ENCODE measurements at places on chromosomes 1 and 21. TPM values are rescaled to one million over a fixed set of nuclear protein-coding genes. Genes with fewer than 3 reads are reported as not detected.

DNA sequence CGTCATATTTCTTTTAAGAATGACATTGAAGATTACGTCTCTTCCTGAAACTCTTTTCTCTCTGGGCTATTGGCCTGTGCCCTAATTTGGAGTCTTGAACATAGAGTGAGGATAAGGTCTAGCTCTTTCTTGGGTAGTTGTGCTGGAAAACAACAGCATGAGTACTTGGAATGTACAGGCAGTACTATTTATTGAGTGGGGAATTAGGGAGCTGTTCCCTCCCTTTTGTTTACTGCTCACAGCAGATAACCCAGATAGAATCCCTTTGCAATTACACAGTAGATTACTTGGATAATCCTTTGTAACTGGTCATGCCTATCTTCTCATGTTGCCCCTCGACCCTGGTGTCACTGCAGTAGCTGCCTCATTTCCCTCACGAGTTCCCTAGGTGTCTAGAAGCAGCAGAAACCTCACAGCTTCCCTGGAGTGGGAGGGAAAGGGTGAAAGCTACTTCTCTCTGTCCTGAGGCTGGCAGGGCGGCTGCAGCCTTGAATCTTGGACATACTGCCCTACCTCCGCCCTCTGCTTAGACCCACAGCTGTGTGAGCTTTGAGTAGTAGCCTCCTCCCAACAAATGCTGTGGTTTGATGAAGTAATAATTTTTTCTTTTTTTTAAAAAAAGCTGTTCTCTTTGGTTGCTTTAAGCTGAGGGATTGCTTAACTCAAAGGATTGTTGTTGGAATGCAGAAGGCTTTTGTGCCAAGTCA is 70.6 kb downstream of the FGGY start:
- H3K4me3 ChIP-seq: no peak overlapping the region
- H3K27me3 ChIP-seq: no peaks in the 10 kb centered on the region
- peaks cover 5% of the 10 kb centered on the region for H3K36me3 ChIP-seq
- H3K4me1 ChIP-seq: peaks cover 23% of the 10 kb centered on the region

Gene RORC
- not detected for total RNA-seq

Gene ZRANB2
- total RNA-seq: 60.6 TPM

DNA sequence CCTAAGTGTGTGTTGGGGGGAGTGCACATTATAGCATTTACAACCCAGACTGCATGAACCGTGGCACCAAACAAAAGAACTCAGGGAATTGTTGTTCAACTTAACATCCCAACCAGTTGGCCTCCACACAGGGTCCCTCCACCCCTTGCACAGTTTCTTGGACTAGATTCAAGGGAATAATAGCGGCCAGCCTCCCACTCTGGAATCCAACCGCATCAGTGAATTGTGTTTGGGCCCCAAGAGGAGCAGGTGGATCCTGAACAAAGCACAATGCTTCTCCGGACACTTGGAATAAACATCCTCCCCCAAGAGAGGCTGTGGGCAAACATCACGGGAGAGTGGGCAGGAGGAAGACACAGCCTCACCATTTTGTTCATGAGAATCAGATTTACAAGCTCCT is 18.2 kb downstream of the CD34 start:
- no peak overlapping the region for H3K27ac ChIP-seq
- no peaks in the 10 kb centered on the region for H3K27me3 ChIP-seq
- H3K4me1 ChIP-seq: peaks cover 30% of the 10 kb centered on the region
- no peak for DNase-seq
- H3K4me3 ChIP-seq: no peak overlapping the region
- H3K36me3 ChIP-seq: no peaks in the 10 kb centered on the region

Gene PIK3R3
- 36.3 TPM for total RNA-seq

DNA sequence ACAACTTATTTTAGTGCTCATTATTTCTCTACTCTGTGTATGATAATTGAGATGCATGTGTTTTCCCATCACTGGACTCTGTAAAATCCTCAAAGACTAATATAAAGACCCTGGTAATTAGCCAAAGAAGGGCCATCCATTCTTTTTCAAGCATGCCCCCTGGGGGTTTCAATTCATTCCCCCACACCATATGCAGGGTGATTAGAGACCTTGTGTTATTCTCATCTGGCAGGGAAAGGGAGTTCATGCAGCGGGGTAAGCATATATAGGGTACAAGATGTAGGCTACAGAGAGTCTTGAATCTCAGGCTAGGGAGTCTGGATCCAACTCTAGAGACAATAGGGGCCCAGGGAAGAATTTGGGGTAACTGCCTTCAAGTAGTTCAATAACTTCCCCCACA is 166.5 kb downstream of the TNR start:
- H3K27ac ChIP-seq: no peak overlapping the region
- H3K4me1 ChIP-seq: no peaks in the 10 kb centered on the region
- no peak for DNase-seq
- H3K4me3 ChIP-seq: no peak overlapping the region

All from chondrocyte (in vitro differentiated cells).